ENCODE measurements at places on chromosomes 12 and 14. TPM values are rescaled to one million over a fixed set of nuclear protein-coding genes. Genes with fewer than 3 reads are reported as not detected.

- DNase-seq, result no peak
Observed at GRCh38 chr12:104741497-104742367, 216.4 kb downstream of the SLC41A2 start.

The MED6 gene
- polyA plus RNA-seq, result 14.1 TPM

- no peak for DNase-seq
Observed at GRCh38 chr12:41511247-41511646, 323.1 kb downstream of the PDZRN4 start.

DNA sequence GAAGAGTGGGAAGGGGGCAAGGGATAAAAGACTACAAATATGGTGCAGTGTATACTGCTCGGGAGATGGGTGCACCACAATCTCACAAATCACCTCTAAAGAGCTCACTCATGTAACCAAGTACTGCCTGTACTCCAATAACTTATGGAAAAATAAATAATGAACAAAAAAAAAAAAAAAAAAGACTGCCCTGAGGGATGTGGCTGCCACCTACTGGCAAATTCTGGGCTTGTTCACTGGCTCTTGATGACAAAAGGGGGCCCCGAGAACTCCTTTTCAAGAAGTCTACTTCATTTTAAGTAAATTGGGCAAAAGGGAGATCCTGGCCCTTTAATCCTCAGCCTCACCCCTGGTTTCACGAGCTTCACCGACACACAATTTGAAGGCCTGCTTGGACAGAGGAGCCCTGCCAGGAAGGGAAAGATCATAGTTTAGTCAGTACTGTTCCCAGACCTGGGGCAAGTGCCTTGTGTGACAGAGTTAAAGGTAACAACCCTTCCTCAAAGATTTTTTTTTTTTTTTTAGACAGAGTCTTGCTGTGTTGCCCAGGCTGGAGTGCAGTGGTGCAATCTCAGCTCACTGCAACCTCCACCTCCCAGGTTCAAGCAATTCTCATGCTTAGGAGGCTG lies 26.1 kb upstream of the STAC3 start:
- no peak for DNase-seq

DNA sequence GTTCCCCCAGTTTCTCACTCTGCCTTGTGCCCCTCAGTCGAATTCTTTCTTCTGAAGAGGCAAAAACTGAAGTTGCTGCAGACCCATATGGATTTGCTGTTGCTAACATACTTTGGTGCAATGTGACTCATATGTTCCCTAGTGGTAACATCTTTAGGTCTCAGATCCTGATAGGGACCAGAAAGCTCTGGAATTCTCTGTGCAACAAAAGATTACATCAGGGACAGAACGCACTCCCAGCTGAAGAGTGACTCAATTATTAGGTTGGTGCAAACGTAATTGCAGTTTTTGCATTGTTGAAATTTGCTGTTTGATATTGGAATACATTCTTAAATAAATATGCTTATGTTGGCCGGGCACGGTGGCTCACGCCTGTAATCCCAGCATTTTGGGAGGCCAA lies 8.2 kb upstream of the DHRS2 start:
- DNase-seq, result no peak
